ENCODE measurements at places on chromosomes 5 and 9. TPM values are rescaled to one million over a fixed set of nuclear protein-coding genes. Genes with fewer than 3 reads are reported as not detected.

DNA sequence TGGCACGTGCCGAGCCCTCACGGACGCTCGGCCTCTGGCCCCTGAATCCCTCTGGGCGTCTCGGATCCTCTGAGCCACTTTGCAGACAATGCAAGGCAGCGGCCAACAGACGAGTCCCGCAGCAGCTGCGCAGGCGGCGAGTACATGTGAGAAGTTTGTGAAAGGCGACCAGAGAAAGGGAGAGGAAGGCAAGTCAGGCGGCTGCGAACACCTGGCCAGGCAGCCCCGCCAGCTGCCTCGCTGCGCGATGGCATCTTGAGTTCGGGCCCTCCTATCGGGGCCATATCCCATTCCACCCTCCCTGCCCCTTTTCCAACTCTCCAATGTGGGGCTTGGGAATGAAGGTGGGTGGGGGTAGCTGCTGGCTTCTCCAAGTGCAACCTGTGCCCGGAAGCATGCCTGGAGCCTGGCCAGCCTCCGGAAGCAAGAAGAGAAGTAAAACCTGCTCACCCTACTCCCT, 4.5 kb upstream of the POU4F3 start:
- no peak for DNase-seq

- no peak for DNase-seq
Measured at GRCh38 chr9:124377551-124378406, 37.5 kb downstream of the PSMB7 start.

GRCh38 chr9:80875947-80876346, 813.4 kb downstream of the TLE1 start:
- DNase-seq = no peak

GRCh38 chr9:127963359-127964064, 17.3 kb downstream of the EEIG1 start:
- DNase-seq = no peak

DNA sequence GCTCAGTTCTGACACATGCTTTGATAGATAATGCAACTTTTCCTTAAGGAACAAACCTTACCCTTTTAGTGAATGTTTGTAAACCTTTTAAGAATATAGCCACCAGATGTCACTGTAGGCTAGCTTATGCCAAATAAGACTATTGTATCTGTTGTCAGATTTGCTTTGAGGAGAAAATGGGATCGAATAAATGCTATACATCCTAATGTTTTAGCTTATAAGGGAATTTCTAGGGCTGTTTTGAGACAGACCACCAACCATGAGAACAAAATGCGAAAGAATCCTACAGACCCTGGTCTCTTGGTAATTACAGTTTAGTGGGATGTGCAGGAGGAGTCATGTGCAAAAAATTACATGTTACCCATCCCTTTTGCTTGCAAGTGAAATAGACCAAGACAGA, 127.6 kb upstream of the NMUR2 start:
- no peak for DNase-seq

GRCh38 chr5:143241892-143242291, 161.6 kb downstream of the NR3C1 start:
- DNase-seq = no peak

DNA sequence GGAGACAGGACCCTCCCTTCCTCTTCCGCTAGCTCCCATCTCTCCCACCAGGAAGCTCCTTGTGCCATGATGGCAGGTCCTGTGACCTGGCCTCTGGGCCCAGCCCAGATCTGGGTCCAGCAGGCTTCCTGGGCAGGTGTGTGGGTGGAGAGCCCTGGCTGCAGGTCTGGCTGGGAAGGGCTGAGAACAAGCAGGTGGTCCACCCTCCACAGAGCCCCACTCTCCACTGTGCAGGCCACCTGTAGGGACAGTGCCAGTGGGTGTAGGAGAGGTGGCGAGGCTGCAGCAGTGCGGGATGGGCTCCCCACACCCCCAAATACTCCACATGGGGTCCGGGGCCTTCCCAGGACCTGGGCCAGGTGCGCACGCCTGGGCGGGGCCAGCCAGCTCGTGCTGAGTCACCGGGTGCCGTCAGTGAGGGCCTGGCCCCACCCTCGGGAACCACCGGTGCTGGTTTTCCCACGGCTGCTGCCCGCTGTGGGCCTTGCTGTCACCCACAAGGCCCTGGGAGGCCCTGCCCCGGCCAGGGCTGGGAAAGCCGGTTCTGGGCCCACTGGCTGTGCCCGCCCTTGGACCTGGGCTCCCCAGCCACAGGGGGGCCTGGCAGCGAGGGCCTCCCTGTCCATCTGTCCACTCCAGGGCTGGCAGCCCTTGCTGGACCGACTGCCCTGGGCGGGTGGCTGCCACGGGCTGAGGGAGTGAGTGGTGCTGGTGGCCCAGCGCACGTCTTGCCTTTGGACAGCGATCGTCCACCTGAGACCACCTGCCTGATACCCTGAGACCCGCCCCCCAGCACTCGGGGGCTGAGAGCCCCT, 9.3 kb upstream of the NRARP start:
- DNase-seq = no peak

DNA sequence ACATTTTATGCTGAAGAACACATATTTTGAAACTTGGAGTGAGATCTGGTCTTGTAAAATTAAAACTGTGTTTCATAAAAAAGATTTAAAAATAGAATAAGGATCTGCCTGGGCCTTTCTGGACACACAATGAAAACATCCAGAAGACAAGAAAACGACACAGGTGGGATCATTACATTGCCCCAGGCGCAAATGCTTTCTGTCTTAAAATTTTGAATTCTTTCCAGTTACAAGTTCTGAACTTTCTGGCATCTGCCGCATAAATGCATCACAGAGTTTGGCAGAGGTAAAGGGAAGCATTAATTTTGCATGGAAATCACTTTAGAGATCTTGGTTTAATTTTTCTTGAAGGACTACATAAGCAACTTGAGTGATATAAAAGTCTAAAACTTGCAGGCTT, 219.6 kb downstream of the WDR70 start:
- no peak for DNase-seq

- DNase-seq = no peak
Measured at GRCh38 chr5:9623661-9624060, 6.5 kb downstream of the TAS2R1 start.

DNA sequence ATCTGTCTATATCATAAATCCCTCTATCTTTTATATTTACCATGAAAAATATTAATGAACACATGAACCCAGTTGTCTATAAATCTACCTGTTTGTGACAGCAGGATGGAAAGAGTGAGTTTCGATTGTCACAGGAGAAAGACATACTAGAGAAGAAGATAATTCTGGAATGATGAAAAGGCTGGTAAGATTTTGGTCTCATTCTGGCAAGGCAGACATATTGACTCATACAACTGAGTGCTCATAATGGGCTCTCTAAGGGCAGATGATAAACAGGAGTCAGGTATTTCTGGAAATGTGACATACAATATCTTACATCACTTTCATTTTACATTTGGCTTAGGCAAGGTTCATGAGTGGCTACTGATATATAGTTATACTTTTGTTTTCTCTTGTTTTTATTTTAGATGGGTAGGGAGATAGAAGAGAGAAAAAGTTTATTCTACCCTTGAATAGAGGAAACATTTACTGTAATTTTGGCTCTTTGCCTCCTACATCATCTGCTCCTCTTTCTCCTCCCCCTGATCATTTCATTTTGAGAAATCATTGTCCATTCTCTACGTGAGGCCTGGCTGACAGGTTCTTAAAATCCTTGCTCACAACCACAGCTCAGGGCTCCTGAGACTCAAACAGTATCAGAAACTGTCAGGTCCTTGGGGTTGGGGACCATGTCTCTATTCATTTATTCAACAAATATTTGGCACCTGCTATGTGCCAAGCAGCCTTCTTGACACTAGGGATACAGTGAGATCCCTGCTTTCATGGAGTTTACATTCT, 14.4 kb downstream of the ELOVL7 start:
- no peak for DNase-seq

- no peak for DNase-seq
Measured at GRCh38 chr5:170067152-170067551, 38.5 kb upstream of the FOXI1 start.

DNA sequence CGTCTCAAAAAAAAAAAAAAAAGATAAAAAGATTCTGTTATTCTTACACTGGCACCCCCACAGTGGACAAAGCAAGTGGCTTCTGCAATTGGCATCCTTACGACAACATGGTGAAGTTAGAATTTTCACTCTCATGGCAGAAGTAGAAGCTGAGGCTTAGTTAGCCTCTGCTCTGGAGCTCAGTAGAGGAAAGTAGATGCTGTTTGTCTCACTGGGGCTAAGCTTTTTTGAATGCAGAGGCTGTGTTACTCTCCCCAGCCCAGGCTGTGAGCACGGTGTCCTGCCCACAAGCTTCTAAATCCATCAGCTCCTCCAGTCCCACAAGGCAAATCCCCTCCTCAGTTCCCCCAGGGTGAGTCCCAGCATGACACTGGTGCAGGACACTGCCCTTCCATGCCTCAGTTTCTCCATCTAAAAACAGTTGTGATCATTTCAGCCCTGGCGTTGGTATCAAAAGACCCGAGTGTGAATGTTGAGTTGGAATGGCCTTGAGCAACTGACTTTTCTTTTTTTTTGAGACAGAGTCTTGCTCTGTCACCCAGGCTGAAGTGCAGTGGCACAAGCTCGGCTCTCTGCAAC, 22.6 kb upstream of the PHF19 start:
- DNase-seq = no peak

- no peak for DNase-seq
Measured at GRCh38 chr9:19922476-19923118, 133.8 kb upstream of the SLC24A2 start.

DNA sequence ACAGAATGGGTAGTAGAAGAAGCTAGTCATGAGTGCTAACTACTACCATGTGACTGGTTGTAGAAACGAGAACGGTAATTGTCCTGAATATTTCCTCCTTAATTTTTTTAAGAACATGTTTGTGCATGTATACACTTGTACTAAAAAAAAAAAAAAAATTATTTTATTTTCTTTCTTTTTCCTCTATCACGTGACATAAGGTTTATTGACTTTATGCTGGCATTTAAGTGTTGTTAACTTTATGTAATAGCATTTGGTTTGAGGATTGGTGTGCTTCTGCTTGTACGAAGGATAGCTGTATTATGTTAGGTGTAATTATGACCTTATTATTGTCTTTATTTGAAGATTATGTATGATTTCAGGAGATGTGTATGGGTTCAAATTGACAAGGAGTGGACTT, 349.1 kb upstream of the PTPRD start:
- DNase-seq = no peak

DNA sequence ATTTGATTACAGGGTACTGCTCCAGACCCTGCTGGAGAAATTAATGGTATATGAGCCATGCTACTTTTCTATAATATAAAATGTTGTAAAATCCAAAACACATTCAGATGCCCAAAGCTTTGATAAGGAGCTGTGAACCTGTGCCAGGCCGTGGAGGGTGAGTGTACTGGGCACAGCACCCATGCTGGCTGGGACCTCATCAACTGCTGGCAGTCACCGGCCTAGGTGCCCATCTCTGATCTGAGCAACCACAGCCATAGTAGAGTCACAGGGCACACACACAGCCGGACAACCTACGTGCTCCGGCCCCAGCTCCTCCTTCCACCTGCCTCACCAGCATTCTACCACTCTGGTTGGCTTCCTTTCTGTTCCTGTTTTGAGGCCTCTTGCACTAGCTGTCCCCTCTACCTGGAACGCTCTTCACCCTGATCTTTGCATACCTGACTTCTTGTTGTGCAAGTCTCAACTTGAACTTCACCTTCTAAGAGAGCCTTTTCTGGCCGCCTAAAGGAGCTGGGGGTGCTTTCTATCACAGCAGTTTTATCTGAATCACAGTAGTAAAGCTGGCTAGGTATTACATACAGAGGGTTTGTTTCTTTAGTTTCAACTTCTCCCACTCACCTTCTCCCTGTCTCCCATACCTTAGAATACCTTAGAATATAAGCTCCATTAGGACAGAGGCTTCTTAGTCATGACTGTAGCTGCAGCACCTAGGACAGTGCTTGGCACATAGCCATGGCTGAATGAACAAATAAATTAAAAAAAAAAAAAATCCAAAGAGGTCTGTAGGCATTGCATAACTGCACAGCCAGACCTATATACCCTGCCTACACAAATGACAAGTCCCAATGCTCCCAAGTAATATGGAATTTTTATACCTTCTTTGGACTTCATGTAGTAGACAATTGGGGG, 51.7 kb downstream of the MED27 start:
- no peak for DNase-seq

DNA sequence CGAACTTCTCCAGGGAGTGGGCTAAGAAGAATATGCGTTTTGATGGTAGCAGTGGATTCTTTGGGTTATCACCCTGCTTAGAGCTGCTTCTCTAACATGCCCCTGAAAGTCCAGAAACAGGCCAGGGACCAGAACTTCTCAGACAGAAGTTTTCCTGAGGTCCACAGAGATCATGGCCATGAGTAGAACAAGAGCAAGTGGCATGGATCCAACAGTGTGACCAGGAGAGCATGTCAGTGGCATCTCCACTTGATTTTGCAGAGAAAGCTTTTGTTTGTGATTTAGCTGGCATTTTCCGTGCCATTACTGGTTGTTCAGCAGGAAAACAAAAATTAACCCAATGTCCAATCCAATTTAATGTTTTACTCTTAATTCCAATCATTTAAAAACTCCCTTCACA, 298.5 kb upstream of the CD180 start:
- no peak for DNase-seq

DNA sequence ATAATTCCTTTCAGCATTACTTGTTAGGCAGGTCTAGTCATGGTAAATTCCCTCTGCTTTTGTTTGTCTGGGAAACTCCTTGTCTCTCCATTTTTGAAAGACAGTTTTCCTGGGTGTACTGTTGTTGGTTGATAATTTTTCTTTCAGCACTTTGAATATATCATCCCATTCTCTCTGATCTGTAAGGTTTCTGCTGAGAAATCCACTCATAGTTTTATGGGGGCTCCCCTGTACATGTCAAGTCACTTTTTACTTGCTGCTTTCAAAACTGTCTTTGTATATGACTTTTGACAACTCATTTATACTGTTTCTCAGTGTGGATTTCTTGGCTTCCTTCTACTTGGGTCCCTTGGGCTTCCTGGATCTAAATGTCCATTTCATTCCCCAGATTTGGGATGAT, 16.5 kb downstream of the MEIKIN start:
- DNase-seq = no peak

DNA sequence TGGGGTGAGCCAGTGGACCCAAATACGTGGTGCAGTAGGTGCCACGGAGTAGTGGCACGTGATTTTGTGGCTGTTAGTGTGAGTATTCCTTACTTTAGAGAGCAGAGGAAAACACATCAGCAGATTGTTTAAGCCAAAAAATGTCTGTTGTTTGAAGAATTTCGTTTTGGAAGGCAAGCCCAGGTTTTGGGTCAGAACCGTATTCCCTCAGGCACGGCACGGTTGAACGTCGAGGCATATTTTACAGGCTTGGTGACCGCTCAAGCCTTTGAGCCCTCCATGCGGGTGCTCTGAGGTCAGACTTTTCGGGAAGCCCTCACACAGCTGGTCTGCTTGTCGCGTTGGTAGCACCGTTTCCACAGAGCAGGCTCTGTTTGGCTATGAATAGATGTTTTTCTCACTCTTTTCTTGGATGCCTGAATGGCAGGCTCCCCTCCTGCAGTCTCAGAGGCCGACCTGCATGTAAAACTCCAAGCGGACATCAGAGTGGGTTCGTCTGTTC, 27.2 kb downstream of the NEK6 start:
- no peak for DNase-seq

WNK2 gene
- 3.8 TPM for total RNA-seq

ZBTB6 gene
- 18.7 TPM for total RNA-seq

MSX2 gene
- not detected for total RNA-seq

PDCD1LG2 gene
- 0.87 TPM for total RNA-seq

SLCO6A1 gene
- total RNA-seq = not detected

FAM221B gene
- not detected for total RNA-seq

ENTREP1 gene
- not detected for total RNA-seq

SOWAHA gene
- not detected for total RNA-seq

CAMK2A gene
- not detected for total RNA-seq

ABL1 gene
- total RNA-seq = 24.4 TPM

SLC34A3 gene
- total RNA-seq = 0.12 TPM

Data from activated naive CD4-positive, alpha-beta T cell treated with anti-CD3 and anti-CD28 coated beads, Interleukin-2, amount 50 U/mL, for 72 hours (primary cell).